ENCODE measurements at places on chromosomes 6 and 20.

- DNase-seq: no peak
Observed at GRCh38 chr6:148700741-148701311, 46.0 kb upstream of the UST start.

DNA sequence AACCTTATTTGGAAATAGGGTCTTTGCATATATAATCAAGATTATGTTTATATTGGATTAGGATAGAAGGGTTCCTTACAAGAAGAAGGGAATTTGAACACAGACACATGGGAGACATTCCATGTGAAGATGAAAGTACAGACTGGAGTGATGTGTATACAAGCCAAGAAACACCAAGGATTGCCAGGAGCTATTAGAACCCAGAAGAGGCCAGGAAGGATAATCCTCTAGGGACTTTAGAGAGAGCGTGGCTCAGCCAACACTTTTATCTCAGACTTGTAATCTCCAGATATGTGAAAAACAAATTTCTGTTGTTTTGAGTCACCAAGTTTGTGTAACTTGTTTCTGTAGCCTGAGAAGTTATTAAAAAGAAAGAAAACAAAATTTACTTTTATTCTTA lies 1173.9 kb upstream of the CITED2 start:
- DNase-seq: no peak

DNA sequence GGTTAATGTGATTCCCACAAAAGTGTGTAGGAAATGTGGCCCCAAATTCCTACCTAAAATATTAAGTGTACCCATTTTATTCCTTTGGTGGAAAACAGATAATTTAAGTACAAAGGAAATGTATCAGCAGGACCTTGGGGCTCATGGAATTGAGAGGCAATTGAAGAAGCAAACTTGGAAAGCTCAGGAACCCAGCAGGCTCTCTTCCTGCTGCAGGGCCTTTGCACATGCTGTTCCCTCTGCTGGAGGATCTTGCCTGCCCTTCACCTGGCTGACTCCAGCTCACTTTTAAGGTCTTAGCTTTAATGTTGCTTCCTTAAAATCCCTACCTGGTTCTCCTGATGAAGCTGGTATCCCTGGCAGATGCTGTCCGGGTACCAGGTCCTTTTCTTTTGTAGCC lies 9.8 kb upstream of the BLCAP start:
- no peak for DNase-seq

DNA sequence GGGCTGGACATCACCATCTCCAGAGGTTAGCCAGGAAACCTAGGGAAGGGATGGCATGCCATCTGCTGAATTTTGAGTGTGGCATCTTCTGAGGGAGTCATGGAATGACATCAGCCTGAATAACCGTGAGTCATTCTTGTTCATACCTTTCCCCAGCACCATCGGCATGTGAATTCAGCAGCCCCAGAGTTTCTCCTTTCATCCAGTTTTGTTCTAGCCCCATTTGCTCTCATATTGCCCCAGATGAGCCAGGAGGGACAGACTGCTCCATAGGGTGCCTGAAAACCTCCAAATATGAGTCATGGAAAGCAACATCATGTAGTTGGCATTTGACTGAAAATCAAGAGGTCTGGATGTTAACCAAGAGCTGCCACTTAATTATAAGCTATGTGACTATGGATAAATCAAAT lies 219.2 kb upstream of the SGK1 start:
- peak; percentile 88 for DNase-seq

DNA sequence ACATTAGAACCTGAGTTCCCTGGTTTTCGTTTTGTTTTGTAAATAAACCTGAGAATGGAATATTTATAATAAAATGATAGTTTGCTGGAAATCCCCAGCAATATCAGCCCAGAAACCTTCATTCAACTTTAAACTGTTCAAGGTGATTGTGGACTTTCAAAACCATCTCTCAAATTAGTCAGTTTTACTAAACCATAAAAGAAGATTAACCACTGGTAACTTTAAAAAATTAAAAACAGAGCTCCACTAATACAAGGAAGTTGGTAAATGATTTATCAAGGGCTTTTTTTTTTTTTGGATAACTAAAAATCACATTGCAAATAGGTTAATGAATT lies 10.0 kb downstream of the MBOAT1 start:
- no peak for DNase-seq

- DNase-seq: no peak
Observed at GRCh38 chr20:38748861-38749149, 545 bp downstream of the ACTR5 start.

DNA sequence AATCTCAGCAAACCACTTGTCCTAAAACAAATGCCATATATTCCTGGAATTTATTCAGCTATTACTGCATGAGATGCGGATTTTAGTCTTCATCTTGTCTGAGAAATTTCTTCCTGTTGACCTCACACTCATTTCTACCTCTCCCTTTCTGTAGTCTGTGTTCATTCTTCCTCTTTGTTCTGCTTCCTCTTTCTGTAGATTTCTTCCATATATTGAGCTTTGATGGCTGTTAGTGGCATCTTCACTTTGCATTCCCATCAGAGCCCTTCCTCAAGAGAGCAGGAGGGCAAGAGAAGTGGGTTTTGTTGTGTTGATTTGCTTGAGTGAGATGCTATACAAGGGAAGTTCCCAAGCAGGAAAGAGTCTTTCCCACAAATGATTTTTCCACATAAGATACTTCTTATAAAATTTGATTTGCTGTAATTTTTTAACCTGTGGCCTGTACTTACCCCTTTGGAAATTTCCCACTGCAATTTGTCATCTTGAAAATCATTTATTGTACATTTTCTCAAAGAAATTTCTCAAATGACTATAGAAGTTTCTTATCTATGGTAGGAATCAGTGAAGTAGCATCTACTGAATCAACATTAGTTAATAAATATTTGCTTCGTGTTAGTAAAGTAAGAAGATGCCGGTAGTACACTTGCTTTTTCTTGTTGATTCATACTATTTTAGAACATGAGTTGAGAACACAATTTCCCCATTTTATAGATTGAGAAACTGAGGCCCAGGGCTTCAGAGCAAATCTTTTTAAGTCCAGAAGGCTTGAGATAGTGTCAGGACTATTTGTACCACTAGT lies 43.8 kb downstream of the MAP3K4 start:
- no peak for DNase-seq

- DNase-seq: peak; percentile 48
Observed at GRCh38 chr6:126337323-126337722, 2.6 kb upstream of the CENPW start.

- no peak for DNase-seq
Observed at GRCh38 chr20:16244892-16245291, 328.4 kb downstream of the KIF16B start.

- DNase-seq: no peak
Observed at GRCh38 chr6:170247178-170247701, 43.6 kb downstream of the DLL1 start.

DNA sequence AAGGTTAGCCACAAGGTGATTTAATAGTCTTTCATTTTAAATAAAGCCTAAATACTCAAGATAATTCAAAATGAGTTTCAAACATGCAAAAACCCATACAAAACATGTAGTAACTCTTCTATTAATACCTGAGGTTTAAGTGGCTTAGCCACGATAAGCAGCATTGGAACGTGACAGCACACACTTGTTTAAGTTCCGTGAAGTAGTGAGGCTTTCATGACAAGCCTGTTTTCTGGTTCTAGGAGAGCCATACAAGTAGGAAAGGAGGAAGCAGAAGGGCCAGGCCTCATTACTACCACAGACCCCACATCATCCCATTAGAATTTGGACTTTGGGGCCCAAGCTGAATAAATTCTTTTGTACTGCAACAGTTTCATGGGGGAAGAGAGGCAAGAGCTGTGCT lies 54.3 kb upstream of the PRND start:
- no peak for DNase-seq

GRCh38 chr20:2576317-2576727 lies 39.9 kb downstream of the TMC2 start:
- DNase-seq: no peak

DNA sequence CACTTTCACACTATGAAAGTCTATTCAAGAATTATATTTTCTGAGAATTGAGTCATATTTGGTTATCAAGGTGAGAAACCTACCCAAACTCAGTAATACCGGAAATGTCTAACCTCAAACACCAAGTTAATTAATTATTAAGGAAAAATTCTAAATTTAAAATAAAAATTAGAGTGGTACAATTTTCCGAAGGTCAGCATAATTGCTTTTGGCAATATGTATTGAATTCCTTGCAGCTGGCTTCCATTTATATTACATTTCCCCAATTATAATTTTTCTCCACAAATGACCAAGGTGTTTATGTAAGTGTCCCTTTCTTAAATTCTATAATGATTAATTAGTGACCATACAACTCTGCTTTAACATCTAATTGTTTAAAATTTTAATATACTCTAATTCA lies 316.0 kb upstream of the IRAK1BP1 start:
- no peak for DNase-seq

DNA sequence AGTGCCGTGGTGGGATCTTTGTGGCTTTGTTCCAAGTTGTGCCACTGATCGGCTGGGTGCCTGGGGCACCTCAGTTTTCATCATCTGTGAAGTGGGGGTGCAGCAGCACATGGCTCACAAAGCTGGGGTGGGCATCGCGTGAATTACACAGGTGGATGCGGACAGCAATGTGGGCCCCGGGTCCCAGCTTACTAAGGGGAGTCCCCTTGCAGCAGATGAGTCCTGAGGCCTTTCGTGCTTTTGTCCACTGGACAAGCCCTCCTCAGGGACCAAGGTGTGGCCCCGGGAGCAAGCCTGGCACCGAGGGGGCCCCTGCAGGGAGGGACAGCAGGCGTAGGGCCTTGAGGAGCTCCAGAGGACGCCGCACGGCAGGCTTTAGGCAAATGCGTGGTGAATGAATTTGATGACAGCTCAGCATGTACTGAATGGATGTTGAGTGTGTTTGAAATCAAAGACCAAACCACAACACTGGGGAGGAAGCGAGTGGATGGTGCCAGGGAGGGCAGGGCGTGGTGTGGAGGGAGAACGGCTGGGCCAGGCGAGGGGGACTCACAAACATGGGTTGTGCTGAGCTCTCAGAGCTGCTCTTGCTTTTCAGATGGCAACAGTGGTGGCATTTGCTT lies 53.2 kb downstream of the IRF4 start:
- no peak for DNase-seq

DNA sequence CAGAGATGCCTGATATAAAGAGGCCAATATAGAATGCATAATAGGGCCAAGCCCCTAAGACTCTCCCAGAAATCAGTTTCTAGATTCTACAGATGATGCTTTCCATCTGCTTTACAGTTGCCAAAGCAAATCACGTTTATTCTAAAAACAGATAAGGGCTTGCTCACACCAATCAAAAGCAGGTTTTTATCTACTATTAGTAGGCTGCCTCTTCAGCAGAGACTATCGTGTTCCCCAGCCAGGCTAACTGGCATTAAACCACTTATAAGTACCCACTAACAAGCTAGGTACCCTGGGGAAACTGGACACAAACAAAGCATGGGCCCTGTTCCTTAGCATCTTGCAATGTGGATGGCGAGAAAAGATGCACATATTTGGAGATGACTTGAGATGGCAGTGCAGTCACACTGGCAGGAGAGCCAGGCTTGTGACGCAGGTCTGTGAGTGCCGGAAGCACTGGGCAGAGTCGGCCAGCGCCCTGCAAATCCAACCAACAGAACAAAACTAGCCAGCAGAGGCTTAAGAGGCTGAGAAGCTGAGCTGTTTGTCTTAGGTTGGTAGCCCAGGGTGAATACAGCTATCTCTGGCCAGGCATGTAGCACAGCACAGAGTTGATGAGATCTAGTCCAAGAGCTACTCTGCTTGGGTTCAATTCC lies 73.4 kb downstream of the GFOD1 start:
- DNase-seq: no peak

- DNase-seq: no peak
Observed at GRCh38 chr20:38590676-38591473, 9.9 kb downstream of the ADIG start.

DNA sequence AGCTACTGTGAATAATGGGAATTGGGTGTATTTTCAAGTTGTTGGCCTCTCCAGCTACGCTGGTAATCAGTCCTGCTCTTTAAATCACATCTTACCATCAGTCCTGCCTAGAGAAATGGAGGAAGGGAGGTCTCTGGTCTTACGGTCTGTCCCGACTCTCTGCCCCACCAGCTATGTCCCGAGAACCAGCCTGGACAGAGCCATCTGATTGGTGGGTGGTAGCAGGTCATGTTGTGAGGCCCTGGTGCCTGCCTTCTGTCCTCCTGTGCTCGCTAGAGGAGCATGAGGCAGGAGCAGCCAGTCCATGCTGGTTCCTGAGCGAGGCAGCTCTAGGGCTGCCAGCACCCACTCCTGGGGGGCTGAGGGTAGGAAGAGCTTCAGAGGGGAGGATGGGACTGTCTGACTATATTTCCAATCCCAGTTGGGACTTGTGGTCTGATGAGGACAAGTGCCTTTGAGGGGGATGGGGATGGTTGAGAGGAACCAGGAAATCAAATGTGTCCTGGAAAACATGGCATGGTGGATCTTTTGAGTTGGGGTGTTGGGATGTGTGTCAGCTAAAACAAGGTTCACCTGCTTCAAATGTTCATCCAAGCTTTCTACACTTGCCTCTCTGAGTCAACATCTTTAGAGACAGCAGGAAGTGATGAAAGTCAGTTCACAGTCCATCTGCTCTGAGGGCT lies 33.0 kb downstream of the SYNJ2 start:
- no peak for DNase-seq

- DNase-seq: peak; percentile 77
Observed at GRCh38 chr20:33531047-33531877, 41.4 kb downstream of the CBFA2T2 start.

DNA sequence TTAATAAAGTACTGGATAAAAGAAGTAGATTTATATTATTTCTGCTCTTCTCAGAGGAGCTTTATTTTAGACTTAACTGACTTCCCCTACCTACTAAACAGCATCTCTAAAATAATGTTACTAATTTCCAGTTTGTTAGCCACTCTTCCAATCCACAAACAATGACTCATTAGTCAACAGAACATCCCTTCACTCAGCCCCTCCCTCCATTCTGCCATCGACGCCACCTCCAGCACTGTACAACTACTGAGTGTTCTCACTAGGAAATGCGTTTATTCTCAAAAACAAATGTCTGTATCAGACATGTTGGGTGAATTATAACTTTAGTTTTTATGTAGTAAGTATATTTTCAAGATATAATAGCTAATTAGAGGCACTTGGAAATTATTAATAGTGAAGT lies 427.0 kb downstream of the EYS start:
- DNase-seq: no peak

DNA sequence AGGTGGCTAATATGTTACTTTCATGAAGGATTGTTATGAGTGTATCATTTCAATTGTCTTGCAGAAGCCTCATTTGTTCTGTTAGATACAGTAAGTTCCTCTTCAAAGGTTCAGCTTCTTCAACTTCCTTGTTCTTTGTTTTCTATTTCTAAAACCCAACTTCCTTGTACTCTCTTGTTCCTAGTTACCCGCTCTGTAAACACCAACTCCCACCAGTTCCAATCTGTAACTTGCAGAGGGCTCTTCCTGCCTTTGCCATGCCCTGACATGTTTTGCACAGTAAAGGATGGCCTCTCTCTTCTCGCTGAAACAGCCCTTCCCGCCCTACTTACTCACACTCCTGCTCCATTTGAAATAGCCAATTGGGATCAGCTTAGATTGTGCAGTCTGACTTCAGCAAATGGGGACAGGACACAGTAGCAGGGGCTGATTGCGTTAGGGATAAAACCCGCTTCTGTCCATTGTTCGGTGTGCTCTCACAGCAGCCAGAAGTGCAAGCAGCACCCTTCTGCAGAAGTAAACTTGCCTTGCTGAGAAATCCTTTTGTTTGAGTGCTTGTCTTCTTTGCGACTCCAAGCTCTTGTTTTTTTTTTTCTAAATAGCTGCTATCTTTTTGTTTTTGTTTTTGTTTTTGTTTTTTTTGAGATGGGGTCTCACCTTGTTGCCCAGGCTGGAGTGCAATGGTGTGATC lies 45.9 kb upstream of the POU5F1 start:
- no peak for DNase-seq

Measured in muscle of back (tissue), 13 donors.